ENCODE measurements at places on chromosomes 6 and 20.

- DNase-seq: no peak
These were observed 11.4 kb upstream of the MMS22L start for GRCh38 chr6:97294451-97294850.

- no peak for DNase-seq
These were observed 7.6 kb downstream of the GLO1 start for GRCh38 chr6:38695227-38695900.

DNA sequence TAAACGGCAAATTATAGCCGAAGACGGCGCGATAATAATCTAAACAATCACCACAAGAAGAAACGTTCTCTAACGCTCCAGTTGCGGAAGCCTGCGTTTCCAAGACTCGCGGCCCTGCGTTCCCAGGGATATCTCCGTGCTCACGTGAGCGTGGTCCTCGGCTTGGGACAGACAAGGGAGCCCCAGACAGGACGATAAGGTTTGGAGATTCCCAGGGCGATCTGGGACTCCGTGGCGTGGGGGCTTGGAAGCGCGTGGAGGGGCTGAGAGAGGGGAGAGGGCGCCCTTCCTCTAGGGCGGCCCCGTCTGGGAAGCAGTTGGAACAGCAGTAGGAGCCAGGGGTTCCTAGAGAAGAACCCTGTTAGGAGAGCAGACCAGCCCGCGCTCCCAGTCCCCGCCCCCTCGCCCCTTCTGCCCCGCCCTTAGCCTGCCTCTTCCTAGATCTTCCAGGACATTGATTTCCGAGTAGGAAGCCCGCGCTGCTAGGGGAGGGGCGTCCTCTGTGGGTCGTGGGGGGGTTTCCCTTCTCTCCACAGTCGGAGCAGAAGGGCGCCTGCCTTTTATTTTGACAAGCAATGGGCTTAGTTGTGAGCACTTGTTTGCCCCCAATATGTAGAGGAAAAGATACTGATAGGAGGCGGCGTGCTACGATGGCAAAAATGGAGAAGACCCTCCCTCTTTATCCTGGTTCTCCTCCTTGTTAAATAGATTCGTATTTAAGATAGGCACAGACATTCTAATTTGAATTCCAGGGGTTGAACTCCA, 10.6 kb downstream of the NRN1 start:
- DNase-seq: no peak

GRCh38 chr6:54426995-54427394, 118.8 kb downstream of the TINAG start:
- no peak for DNase-seq

Data from CD4-positive, alpha-beta T cell treated with Interleukin-17A for 1 hour (primary cell).